ENCODE measurements at places on chromosomes 2 and 18.

DNA sequence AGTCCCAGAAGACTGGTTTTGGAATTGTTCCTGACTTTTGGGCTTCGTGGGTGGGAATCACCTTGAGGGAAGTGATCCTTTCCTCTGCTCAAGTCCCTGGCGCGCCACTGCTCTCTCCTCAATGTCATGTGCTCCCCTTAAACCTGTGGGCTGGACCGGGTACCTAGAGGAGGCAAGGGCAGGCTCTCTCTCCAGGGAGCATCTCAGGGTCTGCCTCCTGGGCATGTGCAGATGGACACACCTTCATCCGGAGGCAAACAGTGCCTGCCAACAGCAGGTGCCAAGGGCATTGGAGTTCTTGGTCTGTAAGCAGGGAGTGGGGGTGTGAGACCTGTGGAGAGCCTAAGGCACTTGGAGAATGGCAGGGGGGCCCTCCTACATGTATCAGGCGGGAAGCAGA lies 142.6 kb downstream of the INHBB start:
- DNase-seq = no peak

DNA sequence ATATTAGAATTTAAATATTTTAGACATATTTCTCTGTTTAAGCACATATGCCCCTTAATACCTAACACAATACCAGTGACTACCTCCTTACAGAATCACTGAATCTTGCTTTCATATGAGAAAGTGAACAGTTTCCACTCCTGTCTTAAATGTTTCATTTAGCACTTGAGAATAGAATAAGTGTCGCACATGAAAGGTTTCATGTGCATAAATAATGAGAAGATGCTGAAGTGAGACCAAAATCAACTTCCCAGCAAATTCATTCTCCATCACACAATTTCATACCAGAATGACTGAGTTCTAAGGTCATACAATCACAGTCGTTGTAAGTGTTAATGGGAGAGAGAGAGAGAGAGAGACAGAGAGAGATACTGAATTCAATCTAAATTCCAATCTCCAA lies 51.2 kb downstream of the ATIC start:
- no peak for DNase-seq

GRCh38 chr2:73920577-73921545 lies 5.8 kb upstream of the DGUOK start:
- no peak for DNase-seq

- DNase-seq = no peak
These were observed 24.2 kb upstream of the SCYGR1 start for GRCh38 chr2:227411990-227412350.

DNA sequence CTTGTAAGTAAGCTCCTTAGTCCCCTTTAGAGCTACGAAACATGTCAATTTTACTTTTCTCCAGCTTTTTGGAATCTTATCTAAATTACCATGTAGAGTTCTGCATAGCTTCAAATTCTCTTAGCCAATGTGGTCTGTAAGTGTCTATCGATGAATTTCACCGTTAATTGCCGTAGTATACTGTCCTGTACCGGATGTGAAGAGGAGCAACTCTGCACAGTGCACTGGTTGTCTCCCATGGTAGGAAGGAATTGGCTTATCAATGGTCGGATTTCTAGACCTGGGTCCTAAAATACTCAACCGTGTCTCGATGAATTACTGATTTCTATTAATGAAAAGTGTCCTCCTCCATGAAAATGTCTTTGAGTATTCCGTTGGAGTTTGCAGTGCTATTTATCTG lies 1.9 kb downstream of the NOP58 start:
- DNase-seq = peak; percentile 11

DNA sequence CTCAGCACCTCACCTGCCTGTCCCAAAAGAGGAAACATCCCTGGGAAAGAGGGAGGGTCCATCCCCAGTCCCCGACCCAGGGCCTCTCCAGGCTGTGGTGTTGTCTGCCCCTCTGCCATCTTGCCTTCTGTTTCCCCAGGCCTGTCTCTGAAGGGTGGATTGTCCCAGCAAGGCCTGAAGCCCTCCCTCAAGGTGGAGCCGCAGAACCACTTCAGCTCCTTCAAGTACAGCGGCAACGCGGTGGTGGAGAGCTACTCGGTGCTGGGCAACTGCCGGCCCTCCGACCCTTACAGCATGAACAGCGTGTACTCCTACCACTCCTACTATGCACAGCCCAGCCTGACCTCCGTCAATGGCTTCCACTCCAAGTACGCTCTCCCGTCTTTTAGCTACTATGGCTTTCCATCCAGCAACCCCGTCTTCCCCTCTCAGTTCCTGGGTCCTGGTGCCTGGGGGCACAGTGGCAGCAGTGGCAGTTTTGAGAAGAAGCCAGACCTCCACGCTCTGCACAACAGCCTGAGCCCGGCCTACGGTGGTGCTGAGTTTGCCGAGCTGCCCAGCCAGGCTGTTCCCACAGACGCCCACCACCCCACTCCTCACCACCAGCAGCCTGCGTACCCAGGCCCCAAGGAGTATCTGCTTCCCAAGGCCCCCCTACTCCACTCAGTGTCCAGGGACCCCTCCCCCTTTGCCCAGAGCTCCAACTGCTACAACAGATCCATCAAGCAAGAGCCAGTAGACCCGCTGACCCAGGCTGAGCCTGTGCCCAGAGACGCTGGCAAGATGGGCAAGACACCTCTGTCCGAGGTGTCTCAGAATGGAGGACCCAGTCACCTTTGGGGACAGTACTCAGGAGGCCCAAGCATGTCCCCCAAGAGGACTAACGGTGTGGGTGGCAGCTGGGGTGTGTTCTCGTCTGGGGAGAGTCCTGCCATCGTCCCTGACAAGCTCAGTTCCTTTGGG lies 47.2 kb downstream of the BOLA3 start:
- no peak for DNase-seq

GRCh38 chr2:100196786-100197494 lies 54.5 kb upstream of the AFF3 start:
- DNase-seq = no peak

GRCh38 chr2:96102596-96103186 lies 13.7 kb downstream of the ADRA2B start:
- DNase-seq = no peak

GRCh38 chr18:79903787-79904356 lies 47.6 kb downstream of the SLC66A2 start:
- DNase-seq = no peak

GRCh38 chr18:9655232-9655767 lies 40.9 kb upstream of the PPP4R1 start:
- no peak for DNase-seq

DNA sequence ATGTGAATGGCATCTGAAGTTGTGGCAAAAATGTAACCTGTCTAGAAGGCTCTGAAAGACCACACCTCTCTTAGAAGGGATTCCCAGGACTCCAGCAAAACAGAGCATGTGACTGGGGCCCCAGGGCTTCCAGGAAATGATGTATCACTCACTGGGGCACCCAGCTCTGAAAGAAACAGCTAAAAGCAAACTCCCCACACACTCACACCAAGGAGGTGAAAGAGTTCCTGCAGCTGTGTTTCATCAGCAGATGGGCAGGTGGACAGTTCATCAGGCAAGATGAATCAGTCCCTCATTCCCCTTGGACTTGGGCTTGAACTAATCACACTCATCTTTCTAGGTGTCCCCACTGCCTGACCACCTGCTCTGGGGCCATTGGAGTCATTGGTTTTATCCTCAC lies 76.2 kb downstream of the CCBE1 start:
- DNase-seq = no peak

- DNase-seq = no peak
These were observed 225.5 kb downstream of the AGAP1 start for GRCh38 chr2:235719146-235719942.

DNA sequence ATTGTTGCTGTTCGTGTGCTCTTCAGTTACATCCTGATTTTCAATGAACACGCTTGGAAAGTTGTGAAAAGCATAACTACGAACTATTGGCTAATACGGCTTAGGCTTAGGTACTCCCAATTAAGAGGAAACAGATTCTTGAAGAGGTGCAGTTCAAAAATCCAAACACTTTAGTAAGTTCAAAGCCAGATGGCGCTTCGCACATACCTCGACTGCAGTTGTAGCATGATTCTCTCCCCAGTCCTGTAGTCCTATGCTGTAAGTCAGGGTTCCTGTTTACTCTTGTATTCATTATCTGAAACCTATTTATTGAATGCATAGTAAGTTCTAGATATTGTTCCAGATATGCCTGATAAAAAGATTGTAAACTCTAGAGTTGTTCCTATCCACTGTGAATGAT lies 165.2 kb downstream of the TRIB2 start:
- no peak for DNase-seq

All from MM.1S (cell line).